ENCODE measurements at places on chromosomes 2 and 18.
A peak's percentile ranks its signal among the peaks of the same experiment; 100 is the strongest.

GRCh38 chr18:56726906-56727305 lies 75.7 kb downstream of the WDR7 start:
- no peak for DNase-seq

GRCh38 chr2:115584507-115584906 lies 1142.1 kb downstream of the DPP10 start:
- no peak for DNase-seq

GRCh38 chr2:55843096-55843993 lies 80.2 kb downstream of the EFEMP1 start:
- peak; percentile 96 for DNase-seq

DNA sequence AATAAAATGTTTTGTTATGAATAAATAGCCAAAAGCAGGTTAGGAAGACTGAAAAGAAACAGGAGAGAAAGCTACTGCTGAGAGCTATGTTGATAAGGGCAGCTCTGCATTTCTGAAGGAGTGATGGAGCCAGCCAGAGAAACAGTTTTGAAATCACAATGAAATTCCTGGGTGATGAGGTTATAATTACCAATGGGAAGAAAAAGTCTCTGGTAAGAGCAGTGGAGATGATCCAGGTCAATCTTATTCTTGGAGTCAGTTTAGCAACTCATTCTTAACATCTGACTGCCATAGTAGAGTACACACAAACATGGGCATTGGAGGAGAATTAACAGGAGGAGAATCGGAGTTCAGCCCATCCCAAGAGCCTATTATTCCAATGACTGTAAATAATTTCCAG lies 2.4 kb downstream of the ALKAL2 start:
- DNase-seq: peak; percentile 31

DNA sequence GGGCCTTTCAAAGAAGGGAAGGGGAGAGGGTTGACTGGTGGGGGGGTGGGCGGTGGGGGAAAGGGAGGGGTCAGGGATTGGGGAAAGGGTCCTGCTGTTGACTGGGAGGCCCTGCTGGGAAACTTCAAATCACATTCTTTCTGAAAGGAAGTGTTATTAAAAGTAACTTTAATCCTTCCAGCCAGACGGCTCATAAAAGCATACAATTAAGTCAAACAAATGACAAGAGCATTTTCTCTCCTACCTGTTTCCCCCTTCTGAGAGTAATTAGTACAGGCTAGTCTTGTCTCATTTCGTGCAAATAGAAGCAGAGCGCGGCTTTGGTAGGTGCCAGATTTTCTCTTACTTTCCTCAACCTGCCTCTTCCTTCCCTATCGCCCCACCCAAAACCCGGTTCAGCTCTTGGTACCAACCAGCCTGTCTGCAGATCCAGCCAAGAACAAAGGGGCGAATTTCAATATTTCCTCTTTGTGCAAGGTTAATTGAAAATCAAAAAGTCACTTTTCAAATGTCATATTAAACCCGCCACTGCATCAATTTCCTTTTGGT lies 2112.6 kb upstream of the PIK3C3 start:
- no peak for DNase-seq

- DNase-seq: no peak
These were observed 69.2 kb downstream of the RIT2 start for GRCh38 chr18:43046322-43046721.

- no peak for DNase-seq
These were observed 30.9 kb upstream of the ICOS start for GRCh38 chr2:203905656-203906055.

GRCh38 chr2:75808793-75809535 lies 98.2 kb upstream of the GCFC2 start:
- no peak for DNase-seq

DNA sequence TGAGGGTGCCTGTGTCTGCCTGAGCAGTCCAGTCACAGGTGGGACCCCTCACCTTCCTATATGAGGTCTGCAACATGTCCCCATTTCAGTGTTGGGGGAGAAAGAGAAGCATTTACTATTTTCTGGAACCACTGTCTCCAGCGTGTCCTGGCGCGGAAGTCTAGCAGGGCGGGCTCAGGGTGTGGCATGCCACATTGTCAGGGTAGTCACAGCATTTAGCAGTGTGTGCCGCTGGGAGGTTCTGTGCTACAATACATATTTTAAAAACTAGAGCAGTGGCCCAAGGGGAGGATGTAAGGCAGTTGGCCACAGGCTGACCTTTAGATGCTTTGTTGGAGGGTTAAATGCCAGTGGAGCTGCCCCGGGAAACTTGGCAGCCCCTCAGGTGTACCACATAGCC lies 12.5 kb downstream of the UBE2F start:
- no peak for DNase-seq

DNA sequence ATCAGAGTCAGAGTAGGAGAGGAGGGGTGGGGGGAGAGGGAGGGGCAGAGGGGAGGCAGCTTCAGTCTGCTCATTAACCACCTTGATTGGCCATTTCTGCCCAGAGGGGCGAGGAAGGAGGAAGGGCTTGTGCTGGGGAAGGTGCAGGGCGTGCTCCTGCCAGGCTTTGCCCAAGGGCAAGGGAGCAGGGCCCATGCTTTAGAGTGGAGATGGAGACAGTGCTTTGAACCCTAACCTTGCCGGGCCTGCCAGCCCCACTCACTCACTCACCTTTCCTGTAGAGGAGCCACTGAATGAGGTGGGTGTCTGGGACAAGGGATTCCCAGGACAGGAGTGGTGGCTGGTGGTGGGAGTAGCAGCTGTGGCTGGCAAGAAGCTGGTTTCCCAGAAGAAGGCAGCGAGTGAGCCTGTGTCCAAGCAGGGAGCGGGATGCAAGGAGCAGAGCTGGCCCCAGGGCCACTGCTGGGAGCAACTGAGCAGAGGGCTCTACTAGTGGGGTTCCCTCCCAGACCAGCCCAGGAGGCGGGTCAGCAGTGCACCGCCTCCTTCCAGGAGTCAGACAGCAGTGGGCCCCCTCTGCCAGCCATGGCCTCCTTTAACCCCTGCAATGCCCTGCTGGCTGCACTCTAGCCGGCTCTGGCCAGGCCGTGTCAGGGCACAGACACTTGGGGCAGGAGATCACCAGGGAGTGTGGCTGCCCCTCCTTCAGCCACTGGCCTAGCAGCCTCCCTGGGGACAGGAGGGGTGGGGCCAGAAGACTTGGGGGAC lies 3.6 kb upstream of the RUFY4 start:
- no peak for DNase-seq

GRCh38 chr2:53516650-53517049 lies 251.0 kb upstream of the CHAC2 start:
- DNase-seq: no peak

- DNase-seq: peak; percentile 67
These were observed 929.2 kb downstream of the SLC4A3 start for GRCh38 chr2:220556658-220557057.

GRCh38 chr18:79320216-79320850 lies 75.4 kb upstream of the NFATC1 start:
- no peak for DNase-seq

GRCh38 chr2:239370876-239371725 lies 29.7 kb downstream of the HDAC4 start:
- DNase-seq: no peak

GRCh38 chr2:43039376-43040080 lies 186.9 kb downstream of the ZFP36L2 start:
- no peak for DNase-seq

DNA sequence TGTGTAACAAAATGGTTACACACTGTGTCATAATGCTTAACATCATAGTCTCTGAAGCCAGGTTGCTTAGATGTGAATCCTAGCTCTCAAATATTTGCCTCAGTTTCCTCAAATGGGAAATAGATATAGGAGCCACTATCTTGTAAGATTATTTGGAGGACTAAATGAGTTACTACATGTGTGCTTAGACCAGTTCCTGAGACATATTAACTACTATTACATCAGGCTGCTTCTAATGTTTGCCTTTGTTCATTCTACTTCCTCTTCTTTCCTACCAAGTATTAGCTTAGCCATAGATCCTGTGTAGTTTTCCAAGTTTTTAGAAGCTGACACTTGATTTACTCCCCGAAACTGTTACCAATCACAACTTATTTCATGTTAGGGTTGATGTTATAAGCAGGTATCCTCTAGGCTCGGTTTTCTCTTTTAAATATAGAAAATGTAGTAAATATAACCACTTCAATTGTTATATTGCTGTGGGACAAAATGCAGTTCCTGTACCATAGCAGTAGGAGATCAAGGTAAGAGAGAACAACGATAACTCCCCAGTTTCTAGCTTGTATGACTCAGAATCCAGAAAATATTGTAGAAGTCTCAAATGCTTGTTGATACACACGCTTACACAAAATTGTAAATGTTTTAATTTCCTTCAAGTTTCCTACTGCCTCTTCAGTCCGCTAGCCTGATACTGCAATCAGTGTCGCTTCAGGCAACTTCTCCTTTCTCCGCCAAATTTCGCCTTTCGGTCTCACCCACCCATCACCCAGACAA lies 751 bp upstream of the DNAJC10 start:
- peak; percentile 11 for DNase-seq

- no peak for DNase-seq
These were observed 453.0 kb downstream of the GALR1 start for GRCh38 chr18:77702686-77703085.

DNA sequence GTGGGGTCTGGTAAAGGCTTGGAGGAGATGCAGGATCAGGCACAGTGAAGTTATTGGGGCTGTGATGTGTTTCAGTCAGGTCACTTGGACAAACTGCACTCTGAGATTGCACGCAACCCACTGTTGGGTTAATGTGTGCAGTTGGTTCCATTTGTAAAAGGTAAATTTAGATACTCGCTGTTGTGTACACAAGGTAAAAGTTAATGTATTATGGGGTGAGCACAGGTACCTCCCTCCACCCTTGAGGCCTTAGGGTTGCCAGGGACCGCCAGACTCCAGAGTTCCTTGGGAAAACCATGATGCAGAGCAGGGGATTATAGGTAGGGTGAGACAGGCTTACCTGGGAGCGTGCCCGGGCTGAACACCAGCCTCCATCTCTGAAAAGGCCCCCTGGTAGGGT lies 20.1 kb downstream of the IMPA2 start:
- DNase-seq: no peak

DNA sequence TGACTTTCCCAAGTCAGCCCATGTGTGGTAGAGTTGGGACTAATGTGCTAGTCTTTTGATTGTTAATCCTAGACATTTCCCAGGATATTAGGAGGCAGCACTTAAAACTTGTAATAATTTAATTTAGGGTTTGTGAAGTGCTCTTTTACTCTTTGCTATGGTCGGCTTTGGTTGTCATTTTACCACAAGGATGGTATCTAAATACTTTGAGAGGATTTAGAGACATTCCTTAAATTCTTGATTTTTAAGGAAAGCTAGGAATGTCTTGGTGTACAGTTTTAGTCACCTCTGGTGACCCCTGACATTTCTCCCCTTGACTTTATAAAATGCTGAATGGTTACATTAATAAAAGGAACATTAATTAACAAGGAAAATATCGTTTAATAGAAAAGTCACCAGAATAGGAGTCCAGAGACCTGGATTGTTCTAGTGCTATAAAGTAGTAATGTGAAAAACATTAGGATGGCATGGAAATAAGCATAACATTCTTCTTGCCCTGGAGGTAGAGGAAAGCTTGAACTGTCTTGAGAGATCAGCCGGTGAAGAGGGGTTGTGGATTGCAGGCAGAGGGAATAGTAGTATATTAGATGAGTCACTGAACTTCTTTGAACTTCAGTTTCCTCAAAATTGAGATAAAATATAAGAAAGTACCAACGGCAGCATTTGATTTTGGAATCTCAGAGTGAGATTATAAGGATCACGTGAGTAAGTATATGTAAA lies 209.2 kb downstream of the MCFD2 start:
- DNase-seq: peak; percentile 46

DNA sequence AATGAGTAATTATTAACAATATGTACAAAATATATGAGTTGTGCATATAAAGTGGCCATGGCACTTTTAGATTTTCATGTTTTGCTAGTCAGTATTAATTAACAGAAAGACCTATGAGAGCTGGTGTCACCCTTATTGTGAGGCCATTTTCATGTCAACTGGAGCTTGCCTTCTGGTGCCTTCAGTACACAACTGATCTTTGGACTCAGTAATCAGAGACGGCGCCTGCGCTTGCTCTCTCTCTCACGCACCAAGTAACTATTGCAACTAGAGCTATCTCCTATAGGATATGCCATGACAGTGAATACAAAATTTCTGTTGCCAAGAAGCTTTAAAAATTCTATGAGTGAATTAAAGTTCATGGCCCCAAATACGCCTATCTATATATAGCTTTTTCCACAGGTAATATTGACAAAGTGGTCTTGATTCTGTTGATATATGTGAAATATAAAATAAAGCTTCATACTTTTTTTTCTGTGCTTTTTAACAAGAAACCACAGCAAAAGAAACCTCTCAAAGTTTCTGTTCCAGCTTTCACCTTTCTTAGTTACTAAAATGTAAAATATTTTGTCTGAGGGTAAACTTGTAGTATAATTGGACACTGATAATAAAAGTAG lies 2.9 kb downstream of the SERTAD2 start:
- DNase-seq: no peak

DNA sequence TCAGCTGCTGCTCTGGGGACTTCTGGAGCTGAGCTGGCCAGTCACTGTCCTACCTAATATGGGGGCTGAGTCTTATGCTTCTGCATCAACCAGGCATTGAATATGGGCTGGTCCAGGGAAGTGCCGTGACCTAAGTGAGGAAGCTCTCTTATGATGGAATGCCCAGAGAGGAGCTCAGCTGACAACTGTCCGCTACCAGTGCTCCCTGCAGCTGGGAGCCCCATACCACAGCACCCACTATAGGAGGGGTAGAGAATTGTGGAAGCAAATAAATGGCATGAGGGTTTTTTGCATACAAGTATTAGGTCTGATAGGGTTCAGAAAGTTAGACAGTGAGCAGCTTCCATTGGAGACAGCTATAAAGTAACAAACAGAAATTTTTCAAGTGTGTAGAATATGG lies 4.5 kb downstream of the TIMM21 start:
- no peak for DNase-seq

DNA sequence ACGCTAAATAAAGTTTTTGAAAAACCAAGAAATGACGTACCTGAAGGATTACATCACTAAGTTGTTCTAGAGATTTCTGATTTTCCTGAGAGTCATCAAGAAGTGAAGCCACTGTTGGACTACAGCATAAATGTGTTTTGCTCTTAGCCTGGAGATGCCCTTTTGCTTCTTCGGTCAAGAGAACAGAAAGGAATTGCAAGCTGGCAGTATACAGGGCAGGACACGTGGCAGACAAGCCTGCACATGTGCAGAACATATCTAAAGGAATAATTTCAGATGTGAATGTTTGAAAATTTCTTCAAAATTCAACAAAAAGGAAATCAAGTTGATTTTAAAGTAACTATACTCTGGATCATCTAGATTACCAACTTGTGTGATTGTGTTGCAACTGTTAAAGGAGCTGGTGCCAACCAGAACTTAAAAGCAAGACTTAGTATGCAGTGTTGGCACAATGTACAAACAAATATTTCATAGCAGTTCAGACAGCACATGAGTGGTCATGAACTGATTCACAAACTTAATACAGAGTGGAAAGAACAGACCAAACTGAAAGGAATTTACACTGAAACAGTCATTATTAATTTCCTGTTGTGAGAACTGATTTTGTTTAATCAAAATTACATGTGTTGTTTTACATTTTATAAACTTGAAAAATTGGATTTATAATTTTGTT lies 100.4 kb upstream of the CD226 start:
- DNase-seq: peak; percentile 5

DNA sequence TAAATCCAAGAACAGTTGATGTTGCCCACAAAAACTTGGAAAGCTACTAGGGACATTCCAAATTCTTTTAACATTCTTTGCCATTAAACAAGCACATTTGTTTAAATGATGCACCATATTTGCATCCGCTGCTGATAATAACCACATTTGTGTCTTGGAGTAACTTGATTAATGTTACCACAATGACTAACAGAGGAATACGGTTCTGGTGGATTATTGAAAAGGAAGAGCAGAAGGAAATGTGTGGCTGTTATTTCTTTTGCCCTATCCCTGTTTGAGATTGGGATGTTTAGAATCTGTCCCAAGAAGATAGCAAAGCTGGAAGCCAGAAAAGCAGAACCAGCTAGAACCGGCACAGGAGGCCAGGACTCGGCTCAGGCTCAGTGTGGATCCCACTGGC lies 39.2 kb upstream of the RASGRP3 start:
- peak; percentile 98 for DNase-seq

Data from A172 (cell line).